ENCODE measurements at places on chromosomes 6 and 20.

DNA sequence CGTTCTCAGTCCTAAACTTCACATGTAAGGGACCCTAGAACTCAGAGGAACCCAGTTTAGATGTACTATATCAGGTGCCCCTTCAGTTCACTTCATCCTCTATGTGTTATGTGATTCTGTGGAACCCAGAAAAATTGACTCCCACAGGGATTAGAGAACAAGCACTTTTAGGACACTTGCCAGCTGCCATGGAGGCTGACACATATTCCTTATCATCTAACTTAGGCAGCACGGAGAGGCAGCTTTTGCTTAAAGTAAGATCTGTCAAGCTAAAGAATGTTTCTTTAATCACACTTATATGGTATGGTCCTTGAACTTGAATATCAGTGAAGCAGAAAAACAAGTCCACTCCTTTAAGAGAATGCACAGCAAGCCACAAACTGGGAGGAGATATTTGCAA lies 701.5 kb upstream of the ID4 start:
- no peak for DNase-seq

DNA sequence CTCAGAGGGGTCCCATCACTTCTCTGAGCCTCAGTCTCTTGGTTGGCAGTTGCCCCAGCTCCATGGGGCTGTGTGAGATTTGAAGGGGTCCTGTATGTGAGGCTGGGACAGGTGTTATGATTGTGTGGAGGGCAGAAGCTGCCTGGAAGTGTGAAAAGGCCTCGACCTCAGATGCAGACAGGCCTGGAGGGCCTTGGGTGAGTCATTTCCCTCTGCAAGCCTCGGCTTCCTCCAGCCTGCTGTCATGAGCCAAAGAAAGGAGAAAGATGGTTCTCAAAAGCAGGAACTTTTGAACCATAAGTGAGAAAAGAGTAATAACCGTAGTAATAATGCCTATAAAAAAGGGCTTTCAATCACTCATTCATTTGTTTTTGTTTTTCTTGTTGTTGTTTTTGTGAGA lies 37.5 kb downstream of the SNAI1 start:
- DNase-seq, result no peak

GRCh38 chr20:38267296-38267695 lies 6.8 kb upstream of the KIAA1755 start:
- no peak for DNase-seq

GRCh38 chr6:33248643-33248931 lies 23.1 kb downstream of the VPS52 start:
- DNase-seq, result peak; percentile 9

- DNase-seq, result no peak
These were observed 80.4 kb downstream of the AK9 start for GRCh38 chr6:109610590-109610989.

- no peak for DNase-seq
These were observed 23.8 kb upstream of the TNFAIP3 start for GRCh38 chr6:137843211-137843610.

All from stimulated activated CD4-positive, alpha-beta T cell treated with anti-CD3 and anti-CD28 coated beads, Interleukin-15, amount 100 ng/mL, for 48 hours (primary cell).